ENCODE measurements at places on chromosomes 2 and 18. TPM values are rescaled to one million over a fixed set of nuclear protein-coding genes. Genes with fewer than 3 reads are reported as not detected.

Gene MC2R
- total RNA-seq = not detected

Gene PJVK
- 0.72 TPM for total RNA-seq

Gene LRP1B
- total RNA-seq = under 0.01 TPM

Gene CROCC2
- total RNA-seq = not detected

Gene CCL20
- total RNA-seq = not detected

Gene RBFA
- 25.0 TPM for total RNA-seq

Gene TM4SF20
- total RNA-seq = under 0.01 TPM

Gene SLC39A6
- total RNA-seq = 91.9 TPM

Gene CPSF3
- 72.8 TPM for total RNA-seq

Gene LYPD1
- total RNA-seq = 79.7 TPM

Gene L3MBTL4
- total RNA-seq = under 0.01 TPM

Gene EVA1A
- 89.2 TPM for total RNA-seq

Gene ANKRD62
- total RNA-seq = not detected

Gene ETAA1
- 8.1 TPM for total RNA-seq

Gene SP5
- total RNA-seq = not detected

Gene TSHZ1
- total RNA-seq = 9.2 TPM

Gene GKN1
- total RNA-seq = not detected

Gene ZNF385B
- not detected for total RNA-seq

Gene LYPD6
- 0.90 TPM for total RNA-seq

Gene EPAS1
- 40.7 TPM for total RNA-seq

Gene ME2
- total RNA-seq = 50.0 TPM

Gene IL1RL2
- total RNA-seq = 0.28 TPM

Gene NEU4
- total RNA-seq = not detected

Gene AUP1
- total RNA-seq = 45.8 TPM

Gene CD207
- not detected for total RNA-seq

Gene RAB11FIP5
- 21.4 TPM for total RNA-seq

Gene IL36RN
- not detected for total RNA-seq

Gene CDK15
- total RNA-seq = 33.0 TPM

Gene SPATA3
- not detected for total RNA-seq

Gene AQP12B
- not detected for total RNA-seq

Gene WDR33
- total RNA-seq = 47.8 TPM

Gene FNDC4
- 7.3 TPM for total RNA-seq

Gene DLX2
- not detected for total RNA-seq
